ENCODE measurements at places on chromosomes 1 and 21. TPM values are rescaled to one million over a fixed set of nuclear protein-coding genes. Genes with fewer than 3 reads are reported as not detected.
A peak's percentile ranks its signal among the peaks of the same experiment; 100 is the strongest.

DNA sequence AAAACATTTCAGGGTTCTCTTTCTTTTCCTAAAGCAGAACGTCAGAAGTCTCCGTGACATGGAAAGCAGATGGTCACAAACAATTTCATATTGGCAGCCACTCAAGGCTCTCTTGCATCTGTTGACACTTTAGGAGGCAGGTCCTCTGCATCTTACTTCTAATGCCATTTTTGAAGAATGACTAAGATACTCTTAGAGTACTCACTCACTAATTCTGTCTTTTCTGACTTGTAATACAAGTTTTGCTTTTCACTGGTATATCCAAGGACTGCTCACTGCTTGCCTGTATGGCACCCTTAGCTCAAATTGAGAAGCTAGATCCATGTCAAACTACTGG is 68.3 kb downstream of the PRRX1 start:
- H3K27me3 ChIP-seq, result no peaks in the 10 kb centered on the region
- H3K4me1 ChIP-seq, result no peaks in the 10 kb centered on the region
- H3K4me3 ChIP-seq, result no peak overlapping the region
- no peak overlapping the region for H3K27ac ChIP-seq
- DNase-seq, result no peak

DNA sequence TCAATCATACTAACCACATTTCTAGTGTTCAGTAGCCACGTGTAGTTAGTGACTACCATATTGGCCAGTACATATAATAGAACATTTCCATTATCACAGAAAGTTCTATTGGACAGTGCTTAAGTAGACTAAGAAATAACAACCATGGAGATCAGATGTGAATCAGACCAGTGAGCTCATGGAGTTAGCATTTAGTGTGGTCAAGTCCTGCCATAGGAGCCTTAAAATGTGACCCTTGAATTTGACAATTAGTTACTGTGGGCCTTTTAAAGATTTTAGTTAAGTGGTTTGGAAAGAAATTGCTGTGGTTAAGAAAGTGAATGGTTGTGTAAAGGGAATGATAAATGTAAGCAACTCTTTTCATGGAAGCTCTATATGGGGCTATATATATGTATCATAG is 123.4 kb downstream of the POU2F1 start:
- peaks cover 27% of the 10 kb centered on the region for H3K4me1 ChIP-seq
- H3K27me3 ChIP-seq, result no peaks in the 10 kb centered on the region

- H3K27ac ChIP-seq, result no peak overlapping the region
- H3K4me3 ChIP-seq, result no peak overlapping the region
- no peak for DNase-seq
- H3K36me3 ChIP-seq, result 0 out of 2 replicates have a peak, but pooled peaks cover 3% of the 10 kb centered on the region
- H3K27me3 ChIP-seq, result no peaks in the 10 kb centered on the region
Measured at GRCh38 chr21:28641731-28642130, 350.9 kb downstream of the LTN1 start.

DNA sequence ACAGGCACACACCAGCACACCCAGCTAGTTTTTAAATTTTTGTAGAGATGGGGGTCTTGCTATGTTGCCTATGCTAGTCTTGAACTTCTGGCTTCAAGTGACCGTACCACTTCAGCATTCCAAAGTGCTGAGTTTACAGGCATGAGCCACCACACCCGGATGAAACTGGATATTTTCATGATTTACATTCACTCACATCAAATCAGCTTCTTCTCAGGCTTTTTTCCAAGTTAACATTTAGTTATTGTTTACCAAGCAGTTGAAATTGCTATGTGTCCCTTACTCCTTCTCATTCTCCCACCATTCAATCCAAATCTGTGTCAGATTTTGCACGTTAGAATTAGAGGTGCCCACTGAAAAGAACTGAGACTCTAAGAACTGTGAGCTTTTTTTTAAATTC is 18.4 kb downstream of the RIT1 start:
- DNase-seq, result no peak
- H3K36me3 ChIP-seq, result peaks cover 10% of the 10 kb centered on the region
- H3K27me3 ChIP-seq, result no peaks in the 10 kb centered on the region
- H3K4me1 ChIP-seq, result no peaks in the 10 kb centered on the region

- no peak overlapping the region for H3K4me3 ChIP-seq
- H3K4me1 ChIP-seq, result peaks cover 32% of the 10 kb centered on the region
- DNase-seq, result no peak
- H3K27me3 ChIP-seq, result no peaks in the 10 kb centered on the region
Measured at GRCh38 chr1:168920456-168921094, 185.9 kb upstream of the ATP1B1 start.

DNA sequence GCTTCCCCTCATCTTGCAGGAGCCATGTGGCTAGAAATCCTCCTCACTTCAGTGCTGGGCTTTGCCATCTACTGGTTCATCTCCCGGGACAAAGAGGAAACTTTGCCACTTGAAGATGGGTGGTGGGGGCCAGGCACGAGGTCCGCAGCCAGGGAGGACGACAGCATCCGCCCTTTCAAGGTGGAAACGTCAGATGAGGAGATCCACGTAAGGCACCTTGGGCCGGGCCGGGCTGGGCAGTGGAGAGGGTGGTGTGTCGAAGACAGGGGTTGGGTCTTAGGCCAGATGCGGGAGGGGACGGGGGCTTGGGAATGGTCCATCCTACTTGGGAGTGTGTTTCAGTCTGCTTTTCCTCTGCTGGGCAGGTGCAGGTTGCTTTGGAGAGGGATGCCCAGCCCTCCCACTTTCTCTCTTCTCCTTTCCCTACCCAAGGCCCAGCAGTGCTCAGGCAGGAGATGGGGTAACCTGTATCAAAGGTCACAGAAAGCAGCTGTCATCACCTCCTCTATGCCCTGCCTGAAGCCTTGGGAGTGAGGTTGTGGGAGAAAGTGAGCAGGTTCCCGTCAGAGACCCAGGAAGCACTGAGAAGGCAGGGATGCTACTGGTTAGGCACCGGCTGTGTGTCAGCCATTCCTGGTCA is 18.9 kb downstream of the EPHX1 start:
- peaks cover 29% of the 10 kb centered on the region for H3K36me3 ChIP-seq
- H3K27me3 ChIP-seq, result no peaks in the 10 kb centered on the region
- H3K4me3 ChIP-seq, result no peak overlapping the region
- DNase-seq, result no peak

GRCh38 chr1:25117233-25117823 is 115.0 kb downstream of the SYF2 start:
- H3K36me3 ChIP-seq, result no peaks in the 10 kb centered on the region
- peak; percentile 70 for DNase-seq
- no peak overlapping the region for H3K4me3 ChIP-seq

- H3K4me1 ChIP-seq, result peaks cover 35% of the 10 kb centered on the region
- H3K36me3 ChIP-seq, result peaks cover 12% of the 10 kb centered on the region
- no peak overlapping the region for H3K4me3 ChIP-seq
- H3K27me3 ChIP-seq, result peaks cover 5% of the 10 kb centered on the region
Measured at GRCh38 chr1:33032126-33032869, 4.4 kb downstream of the AK2 start.

- peak; percentile 52 for DNase-seq
- no peaks in the 10 kb centered on the region for H3K36me3 ChIP-seq
- no peak overlapping the region for H3K27ac ChIP-seq
- H3K4me3 ChIP-seq, result peak overlapping the region; percentile 78
- H3K27me3 ChIP-seq, result peaks cover 1% of the 10 kb centered on the region
Measured at GRCh38 chr21:45974073-45975019, 7.2 kb upstream of the COL6A1 start.

Gene CA14
- 35.3 TPM for total RNA-seq

- H3K27me3 ChIP-seq, result no peaks in the 10 kb centered on the region
- no peak for DNase-seq
- H3K27ac ChIP-seq, result no peak overlapping the region
- H3K4me1 ChIP-seq, result peaks cover 3% of the 10 kb centered on the region
- no peaks in the 10 kb centered on the region for H3K36me3 ChIP-seq
- no peak overlapping the region for H3K4me3 ChIP-seq
Measured at GRCh38 chr1:235741294-235741693, 91.7 kb upstream of the GNG4 start.

Gene RHCE
- total RNA-seq, result 0.27 TPM

GRCh38 chr21:27700974-27701614 is 734.2 kb upstream of the ADAMTS5 start:
- DNase-seq, result peak; percentile 81
- H3K4me1 ChIP-seq, result no peaks in the 10 kb centered on the region
- no peaks in the 10 kb centered on the region for H3K36me3 ChIP-seq
- no peak overlapping the region for H3K27ac ChIP-seq

Gene GPR161
- total RNA-seq, result 11.2 TPM

- peak; percentile 32 for DNase-seq
- H3K4me1 ChIP-seq, result peaks cover 13% of the 10 kb centered on the region
- no peak overlapping the region for H3K27ac ChIP-seq
- peak overlapping the region; percentile 44 for H3K4me3 ChIP-seq
- H3K36me3 ChIP-seq, result no peaks in the 10 kb centered on the region
- H3K27me3 ChIP-seq, result peaks cover 8% of the 10 kb centered on the region
Measured at GRCh38 chr1:231603598-231604275, 22.9 kb upstream of the DISC1 start.

- no peak for DNase-seq
- H3K36me3 ChIP-seq, result peaks cover 22% of the 10 kb centered on the region
- peaks cover 21% of the 10 kb centered on the region for H3K4me1 ChIP-seq
- no peak overlapping the region for H3K4me3 ChIP-seq
Measured at GRCh38 chr21:45460611-45461368, 55.8 kb downstream of the COL18A1 start.

Measured in WTC11 (cell line).